Dermis blood vessel endothelial cell (primary cell): ENCODE measurements at places on chromosomes 16 and 17. TPM values are rescaled to one million over a fixed set of nuclear protein-coding genes. Genes with fewer than 3 reads are reported as not detected.

GRCh38 chr16:53769787-53770186 is 65.8 kb downstream of the FTO start:
- DNase-seq, result peak; percentile 29

DNA sequence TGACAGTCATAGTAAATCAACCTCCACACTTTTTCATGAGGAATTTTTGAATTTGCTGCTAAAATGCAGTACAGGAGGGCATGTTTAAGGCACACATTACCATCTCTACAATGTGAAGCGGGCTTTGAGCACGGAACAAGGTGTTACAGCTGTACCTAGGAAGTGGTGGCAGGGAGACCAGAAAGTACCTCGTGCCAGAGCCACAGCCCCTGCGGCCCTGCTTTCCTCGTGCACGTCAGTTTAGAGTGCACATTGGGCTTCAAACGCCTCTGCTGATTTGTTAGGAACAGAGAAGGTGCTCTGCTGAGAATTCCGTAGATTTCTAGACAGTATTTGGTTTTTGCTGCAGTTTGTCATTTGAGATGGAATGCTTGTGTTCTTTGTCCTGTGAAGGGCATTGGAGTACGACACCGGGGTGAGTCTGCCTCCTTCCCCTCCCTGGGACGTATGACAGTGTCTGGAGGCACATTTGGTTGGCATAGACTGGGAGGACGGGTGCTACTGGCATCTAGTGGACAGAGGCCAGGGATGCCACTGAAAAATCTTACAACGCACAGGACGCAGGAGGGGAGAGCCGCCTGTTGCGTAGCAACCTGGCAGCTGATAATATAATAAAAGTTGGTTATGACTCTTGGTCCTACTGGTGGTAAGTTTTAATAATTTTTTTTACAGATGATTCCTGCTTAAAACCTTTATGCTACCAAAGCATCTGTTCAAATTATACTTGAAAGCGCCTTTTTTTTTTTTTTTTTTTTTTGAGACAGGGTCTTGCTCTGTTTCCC is 9.1 kb downstream of the FOXK2 start:
- DNase-seq, result peak; percentile 81

GRCh38 chr17:60629120-60629519 is 29.1 kb downstream of the PPM1D start:
- DNase-seq, result peak; percentile 29

- DNase-seq, result no peak
Observed at GRCh38 chr17:14790521-14790920, 474.6 kb downstream of the PMP22 start.

- peak; percentile 83 for DNase-seq
Observed at GRCh38 chr17:81049973-81050551, 15.1 kb downstream of the BAIAP2 start.

DNA sequence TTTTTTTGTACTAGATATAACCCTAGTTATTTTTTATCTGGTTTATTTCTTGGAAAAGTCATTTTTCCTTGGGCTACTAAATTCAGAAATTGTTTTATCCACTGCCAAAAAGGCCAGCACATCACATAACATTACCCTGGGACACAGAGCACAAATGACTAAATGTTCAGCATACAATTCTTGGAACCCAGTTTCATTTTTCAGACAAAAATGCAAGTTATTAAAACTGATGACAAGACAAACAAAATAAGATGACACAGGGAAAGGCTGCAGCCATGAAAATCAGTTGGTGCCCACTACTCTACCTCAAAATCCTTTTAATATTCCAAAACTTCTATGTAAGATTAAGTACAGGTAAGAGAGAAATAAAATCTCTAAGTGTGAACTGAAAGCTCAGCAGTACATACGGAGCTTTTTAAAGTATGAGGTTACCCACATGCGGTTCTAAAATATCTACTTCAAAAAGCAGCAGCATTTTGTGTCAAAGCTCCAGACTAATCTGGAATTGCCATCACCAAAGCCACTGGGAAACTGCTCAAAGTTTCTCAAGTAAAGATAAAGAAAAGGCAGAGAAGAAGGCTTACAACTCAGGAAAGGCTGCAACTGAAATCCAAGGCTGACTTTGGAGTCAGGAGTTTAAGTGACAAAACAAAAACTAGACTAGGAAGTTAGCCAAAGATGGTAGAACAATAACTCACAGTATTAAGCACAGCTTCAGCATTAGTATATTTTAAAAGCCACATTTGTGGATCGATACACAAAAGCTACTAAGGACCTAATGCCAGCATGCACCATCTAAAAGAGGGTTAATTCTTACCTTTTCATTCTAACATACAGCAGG is 41.4 kb downstream of the AP1G1 start:
- peak; percentile 23 for DNase-seq

DNA sequence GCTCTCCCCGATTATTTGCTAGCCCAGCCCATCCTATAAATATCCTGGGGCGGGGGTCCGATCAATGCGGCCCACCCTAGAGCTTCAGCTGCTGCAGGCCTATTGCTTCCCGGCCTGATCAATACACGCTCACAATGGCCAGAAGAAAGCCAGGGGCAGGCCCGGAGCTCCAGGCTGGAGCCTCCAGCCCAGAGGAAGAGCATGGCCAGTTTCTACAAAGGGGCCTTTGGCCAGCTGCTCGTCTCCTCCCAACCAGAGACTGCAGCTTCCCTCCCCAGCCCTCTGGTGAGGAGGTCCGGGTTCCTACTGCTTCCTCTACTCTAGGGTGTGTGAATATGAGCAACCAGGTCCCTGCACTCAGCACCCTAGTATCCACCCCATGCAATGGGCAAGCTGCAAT is 36.7 kb downstream of the SALL1 start:
- DNase-seq, result no peak

GRCh38 chr17:16380640-16381495 is at the start of gene UBB:
Gene UBB (plus strand): TSS chr17:16381091. CDS start chr17:16381908, 817 bp downstream.
- peak; percentile 99 for DNase-seq

DNA sequence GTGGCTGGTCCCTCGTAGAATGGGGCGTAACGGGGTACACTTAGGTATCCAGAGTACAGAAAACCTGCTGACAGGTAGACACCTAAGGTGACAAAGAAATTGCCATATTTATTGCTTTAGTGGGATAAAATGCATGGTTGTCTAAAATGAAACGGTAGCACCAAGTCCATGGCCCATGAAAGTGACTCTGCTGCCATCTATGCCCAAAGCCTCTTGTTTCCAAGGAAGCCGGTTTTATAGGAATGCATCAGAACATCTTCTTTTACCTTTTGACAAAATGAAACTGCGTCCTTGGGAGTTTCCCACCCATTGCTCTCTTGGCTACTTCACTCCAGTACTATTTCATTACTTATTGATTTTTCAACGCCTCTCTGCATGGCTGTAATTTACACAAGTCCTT is 151.3 kb upstream of the ZFHX3 start:
- peak; percentile 18 for DNase-seq

- no peak for DNase-seq
Observed at GRCh38 chr16:50881956-50882355, 140.1 kb downstream of the CYLD start.

DNA sequence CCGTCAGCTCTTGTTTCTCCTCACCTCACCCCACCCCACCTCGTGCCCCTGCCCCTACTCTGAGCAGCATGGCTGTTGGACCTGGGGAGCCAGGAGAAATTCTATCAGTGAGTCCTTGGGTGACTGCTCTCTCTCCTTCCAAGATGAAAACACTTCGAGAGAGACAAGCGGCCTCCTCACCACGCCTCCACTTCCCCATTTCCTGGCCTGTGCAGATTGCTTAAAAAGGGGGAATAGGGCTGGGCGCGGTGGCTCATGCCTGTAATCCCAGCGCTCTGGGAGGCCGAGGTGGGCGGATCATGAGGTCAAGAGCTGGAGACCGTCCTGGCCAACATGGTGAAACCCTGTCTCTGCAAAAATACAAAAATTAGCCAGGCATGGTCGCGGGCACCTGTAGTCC is 9.5 kb downstream of the DLX4 start:
- DNase-seq, result no peak

DNA sequence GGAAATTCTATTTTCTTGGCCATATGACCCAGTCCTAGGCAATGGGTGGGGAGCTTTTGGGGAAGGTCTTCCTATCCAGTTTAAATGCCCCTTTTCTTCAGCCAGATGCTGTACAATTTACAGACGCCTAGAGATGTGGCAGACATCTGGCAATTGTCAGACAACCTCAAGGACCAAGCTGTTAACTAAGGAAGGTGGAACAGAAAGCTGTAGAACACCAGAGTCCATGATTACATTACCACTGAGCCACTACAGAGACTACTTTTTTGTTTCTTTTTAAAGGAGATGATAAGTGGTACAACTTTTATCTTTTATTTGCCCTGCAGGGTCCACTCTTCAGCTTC is 21.1 kb upstream of the CORO6 start:
- no peak for DNase-seq

- DNase-seq, result no peak
Observed at GRCh38 chr17:83068641-83069570, 10.5 kb upstream of the METRNL start.

GRCh38 chr17:37642681-37643080 is 565 bp downstream of the DDX52 start:
- peak; percentile 45 for DNase-seq

DNA sequence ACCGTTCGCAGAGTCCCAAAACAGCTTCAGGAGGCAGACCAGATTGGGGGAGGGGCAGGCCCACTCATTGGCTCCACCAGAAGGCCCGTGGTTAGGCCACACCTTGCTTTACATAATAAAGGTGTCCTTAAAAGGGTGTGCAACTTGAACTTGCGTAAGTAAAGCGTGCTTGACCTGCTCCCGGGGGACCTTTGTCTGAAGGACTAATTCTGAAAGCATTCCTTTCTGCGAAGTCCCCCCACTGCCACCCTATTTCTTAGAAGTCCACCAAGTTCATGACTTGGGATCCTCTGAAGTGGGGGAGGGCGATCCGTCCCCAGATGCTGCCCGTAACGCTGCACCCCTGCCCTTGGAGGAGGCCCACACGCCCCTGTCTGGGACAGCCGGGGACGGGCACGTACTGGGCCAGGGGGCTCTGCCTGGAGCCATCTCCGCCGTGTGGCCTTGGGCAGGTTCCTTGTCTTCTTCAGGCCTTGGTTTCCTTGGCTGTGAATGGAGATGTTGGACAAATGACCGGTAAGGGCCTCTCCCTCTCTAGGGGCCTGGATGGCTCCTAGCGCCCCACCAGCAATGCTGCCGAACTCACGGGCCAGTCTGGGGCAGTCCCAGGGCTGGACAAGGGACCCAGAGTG is 823 bp upstream of the ZNF469 start:
- DNase-seq, result no peak

GRCh38 chr16:17082095-17082882 is 388.5 kb downstream of the XYLT1 start:
- no peak for DNase-seq

DNA sequence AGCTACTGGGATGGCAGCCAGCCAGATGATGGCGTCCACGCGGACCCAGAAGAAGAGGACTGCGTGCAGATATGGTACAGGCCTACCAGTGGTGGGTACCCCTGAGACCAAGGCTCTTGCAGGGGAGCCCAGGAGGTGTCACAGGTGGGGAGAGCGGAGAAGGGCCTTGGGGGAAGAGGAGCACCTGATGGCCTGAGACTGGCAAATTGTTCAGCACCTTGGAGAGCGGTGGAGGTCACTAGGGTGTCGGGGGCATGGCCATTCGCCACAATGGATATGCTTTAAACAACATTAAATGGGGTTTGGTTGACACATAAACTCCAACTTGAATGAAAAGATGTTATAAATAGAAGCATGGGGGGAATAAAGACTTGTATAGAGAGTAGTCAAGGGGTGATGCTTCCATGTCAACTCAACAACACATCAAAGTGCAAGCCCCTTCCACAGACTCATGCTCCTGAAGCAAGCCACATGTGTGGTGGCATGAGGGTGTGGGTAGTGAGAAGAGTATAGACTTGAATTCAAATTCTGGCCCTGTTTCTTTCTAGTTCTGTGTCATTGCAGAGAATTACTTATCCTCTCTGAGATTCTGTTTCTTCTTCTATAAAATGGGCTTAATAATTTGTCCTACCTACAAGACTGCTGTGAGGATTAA is 22.2 kb downstream of the CLEC19A start:
- no peak for DNase-seq

DNA sequence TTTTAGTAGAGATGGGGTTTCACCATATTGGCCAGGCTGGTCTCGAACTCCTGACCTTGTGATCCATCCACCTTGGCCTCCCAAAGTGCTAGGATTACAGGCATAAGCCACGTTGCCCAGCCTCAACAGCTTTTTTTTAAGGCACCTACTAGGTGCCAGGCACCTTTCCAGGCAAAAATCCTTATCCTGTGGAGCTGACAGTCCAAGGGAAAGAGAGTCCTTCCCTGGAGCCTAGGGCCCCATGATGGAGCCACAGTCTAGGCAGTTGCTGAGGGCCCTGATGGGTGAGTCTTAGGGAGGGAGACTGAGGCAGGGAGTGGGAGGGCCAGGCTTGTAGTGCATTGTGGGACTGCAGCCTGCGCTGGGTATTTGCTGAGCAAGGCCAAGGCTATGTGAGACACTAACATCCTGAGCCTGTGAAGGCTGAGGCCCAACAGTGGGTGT is 79.6 kb upstream of the TOB1 start:
- no peak for DNase-seq

GRCh38 chr16:4994719-4995434 is 36.7 kb downstream of the SEC14L5 start:
- no peak for DNase-seq

DNA sequence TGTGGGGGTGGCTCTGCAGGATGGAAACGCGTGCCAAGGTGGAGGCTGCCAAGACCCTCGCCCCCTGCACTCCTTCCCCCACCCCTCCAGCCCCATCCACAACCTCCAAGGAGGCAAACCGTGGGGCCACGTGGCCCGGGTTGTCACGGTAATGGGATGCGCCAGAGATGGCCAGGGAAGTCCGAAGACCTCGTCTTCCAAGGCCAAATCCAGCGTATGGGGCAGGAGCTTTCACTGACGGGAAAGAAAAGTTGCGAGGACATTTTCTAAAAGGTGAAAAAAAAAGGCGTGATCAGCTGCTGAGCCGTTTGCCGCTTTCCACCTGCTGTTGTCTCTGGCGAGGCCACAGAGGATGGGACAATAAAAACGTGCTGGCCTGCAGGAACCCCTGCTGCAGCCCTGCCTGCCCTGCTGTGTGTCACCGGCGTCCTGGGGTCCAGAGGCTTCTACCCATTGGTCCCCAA is 28.3 kb upstream of the GSE1 start:
- DNase-seq, result no peak

DNA sequence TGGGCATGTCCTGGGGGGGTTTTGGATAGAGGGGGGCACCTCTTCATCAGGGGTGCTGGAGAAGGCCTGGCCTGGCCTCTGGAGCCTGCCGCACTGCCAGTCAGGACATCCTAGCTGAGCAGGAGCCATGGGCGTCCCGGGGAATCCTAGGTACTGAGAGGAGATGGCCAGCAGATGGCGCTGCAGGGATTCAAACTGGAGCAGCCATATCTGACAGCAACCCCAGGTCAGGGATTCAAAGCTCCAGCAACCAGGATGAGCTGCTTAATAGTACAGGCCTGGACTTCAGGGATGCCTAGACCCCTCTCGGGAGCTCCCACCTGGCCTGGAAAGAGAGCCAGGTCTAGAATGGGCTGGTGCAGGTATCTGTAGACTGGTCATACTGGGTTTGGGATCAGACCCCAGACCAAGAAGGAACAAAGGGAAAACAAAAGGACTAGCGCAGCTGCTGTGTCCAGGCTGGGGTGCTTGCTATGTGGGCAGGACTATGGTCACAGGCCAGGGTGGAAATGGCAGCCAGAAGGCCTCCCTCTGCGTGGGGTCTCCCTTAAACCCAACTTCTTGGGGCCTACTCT is 306.9 kb upstream of the RBFOX1 start:
- peak; percentile 11 for DNase-seq

- DNase-seq, result no peak
Observed at GRCh38 chr17:44934745-44935105, 12.8 kb downstream of the KIF18B start.

The CDH8 gene
- total RNA-seq, result not detected in 2 replicates

The KIF18B gene
- 1.4 and 7.3 TPM in 2 replicates for total RNA-seq

The TNFSF13 gene
- 0.88 and 1.2 TPM in 2 replicates for total RNA-seq

The SLFN11 gene
- total RNA-seq, result 83.3 and 103 TPM in 2 replicates

The RRAD gene
- total RNA-seq, result 0.84 and 1.9 TPM in 2 replicates

The RDM1 gene
- 0.47 and 1.0 TPM in 2 replicates for total RNA-seq
